ENCODE measurements at places on chromosomes 3 and 15.

- no peak for DNase-seq
Measured at GRCh38 chr15:71094137-71094536, 21.1 kb upstream of the THSD4 start.

DNA sequence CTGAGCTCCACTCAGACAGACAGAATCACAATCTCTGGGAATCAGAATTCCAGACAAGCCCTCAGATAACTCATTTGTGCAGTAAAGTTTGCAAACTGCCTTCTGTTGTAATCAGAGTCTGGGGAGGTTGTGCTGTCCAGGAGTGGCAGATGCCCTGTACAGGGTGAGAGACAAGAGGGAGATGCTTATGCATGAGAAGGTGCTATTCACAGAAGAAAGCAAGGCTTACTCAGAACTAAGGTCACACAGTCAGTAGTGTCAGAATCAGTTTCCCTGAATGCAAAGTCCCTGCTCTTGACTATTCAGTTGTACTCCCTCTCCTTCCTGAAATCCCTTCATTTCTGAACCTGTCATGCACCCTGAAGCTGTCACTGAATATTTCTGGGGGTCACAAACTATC is 43.7 kb downstream of the SRPRB start:
- DNase-seq, result no peak

- DNase-seq, result no peak
Measured at GRCh38 chr3:160566499-160566898, 1.1 kb upstream of the KPNA4 start.

GRCh38 chr3:127834771-127835170 is 12.5 kb upstream of the MGLL start:
- no peak for DNase-seq

DNA sequence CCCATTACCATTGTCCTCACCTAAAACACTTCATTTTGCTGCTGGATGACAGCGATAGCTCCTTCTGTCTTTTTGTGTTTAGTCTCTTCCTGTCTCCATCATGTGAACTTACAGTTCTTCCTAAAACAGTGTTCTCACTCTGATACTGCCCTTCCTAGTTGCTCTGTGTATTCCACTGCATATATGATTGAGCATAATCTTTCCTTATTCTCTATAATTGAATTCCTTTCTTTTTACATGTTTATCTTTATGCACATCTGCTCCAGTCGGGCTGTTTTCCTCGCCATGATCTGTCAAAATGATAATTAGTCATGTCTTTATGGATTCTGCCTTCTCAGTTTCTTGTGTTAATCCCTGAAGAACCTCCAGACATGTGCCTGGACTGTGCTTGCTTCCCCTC is 405.1 kb upstream of the SEMA6D start:
- no peak for DNase-seq

GRCh38 chr3:74066456-74066855 is 441.7 kb upstream of the PDZRN3 start:
- DNase-seq, result no peak

DNA sequence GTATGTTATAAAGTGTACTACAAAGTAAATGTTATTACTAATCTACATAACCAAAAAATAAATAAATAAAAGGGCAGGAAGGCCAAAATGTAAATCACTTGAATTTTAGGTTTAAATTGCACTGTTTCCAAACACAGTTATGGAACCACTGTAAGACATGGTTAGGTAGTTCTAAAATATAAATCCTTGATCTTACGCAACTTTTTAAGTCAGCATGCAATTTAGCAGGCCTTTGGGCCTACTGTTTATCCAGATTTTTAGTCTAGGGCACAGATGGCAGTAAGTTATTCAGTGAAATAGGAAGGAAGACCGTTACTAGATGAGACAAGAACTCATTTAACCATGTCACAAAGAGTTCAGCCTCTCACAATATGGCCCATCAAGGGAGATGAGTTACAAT is 187.4 kb upstream of the SLC2A2 start:
- DNase-seq, result no peak

DNA sequence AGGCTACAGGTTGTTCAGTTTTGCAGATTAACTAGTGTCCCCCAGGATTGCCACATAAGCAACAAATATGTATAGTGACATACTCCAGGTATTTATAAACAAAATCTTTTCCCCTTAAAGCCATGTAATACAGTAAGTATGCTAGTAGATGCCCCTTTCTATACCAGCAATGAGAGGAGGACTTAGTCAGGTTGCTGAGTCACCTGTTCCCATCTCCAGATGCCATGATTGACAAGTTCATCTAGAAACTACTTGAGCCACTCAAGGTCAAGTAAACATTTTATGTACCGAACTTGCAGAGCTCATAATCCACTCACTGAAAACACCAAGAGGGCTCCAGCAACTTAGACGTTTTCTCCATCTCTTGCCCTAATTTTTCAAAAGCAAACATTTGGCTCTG is 18.2 kb downstream of the SLC9A9 start:
- no peak for DNase-seq

DNA sequence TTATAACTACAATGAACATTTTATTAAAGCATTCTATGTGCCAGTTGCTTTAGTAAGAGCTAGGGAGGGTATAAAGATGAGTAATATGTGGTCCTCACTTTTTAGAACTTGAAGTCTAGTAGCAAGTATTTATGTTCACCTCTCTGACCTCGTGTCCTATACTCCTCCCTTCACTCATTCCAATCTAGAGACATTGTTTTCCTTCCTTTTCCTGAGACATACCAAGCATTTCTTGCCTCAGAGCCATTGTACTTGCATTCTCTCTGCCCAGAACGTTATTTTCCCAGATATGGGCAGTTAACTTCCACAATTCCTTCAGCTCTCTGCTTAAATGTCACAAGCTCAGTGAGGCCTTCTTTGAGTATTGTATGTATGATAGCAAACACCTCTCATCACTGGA is 408.6 kb downstream of the PDCD6IP start:
- no peak for DNase-seq

DNA sequence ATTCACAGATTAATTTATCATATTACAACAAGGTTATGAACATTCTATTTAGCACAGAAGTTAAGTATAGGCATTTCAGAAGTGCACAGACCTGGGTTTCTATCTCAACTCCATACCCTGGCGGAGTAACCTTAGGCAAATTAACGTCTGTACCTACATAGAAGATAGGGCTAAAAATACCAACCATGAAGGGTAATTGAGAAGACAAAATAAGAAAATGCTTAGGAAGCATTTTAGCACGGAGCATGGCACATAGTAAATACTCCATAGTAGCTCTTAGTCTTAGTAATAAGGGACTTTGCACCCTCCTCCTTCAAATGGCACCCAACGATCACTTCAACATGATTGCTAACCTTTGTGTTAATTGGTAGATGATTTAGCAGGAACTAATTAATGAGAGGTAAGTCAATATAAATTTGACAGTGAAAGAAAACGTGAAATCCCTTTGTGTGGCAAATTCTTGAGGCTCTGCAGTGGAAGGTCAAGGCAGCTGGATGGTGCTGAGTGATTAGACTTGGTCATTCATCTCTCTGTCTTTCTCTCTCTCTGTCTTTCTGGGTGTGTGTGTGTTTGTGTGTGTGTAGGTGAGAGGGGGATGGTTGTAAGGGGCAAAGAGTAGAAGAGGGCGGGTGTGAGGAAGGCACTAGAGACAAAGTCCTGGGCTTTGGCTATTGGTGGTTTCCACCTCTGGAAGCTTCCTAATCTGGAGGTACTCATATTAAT is 131.1 kb upstream of the PHLDB2 start:
- DNase-seq, result no peak

DNA sequence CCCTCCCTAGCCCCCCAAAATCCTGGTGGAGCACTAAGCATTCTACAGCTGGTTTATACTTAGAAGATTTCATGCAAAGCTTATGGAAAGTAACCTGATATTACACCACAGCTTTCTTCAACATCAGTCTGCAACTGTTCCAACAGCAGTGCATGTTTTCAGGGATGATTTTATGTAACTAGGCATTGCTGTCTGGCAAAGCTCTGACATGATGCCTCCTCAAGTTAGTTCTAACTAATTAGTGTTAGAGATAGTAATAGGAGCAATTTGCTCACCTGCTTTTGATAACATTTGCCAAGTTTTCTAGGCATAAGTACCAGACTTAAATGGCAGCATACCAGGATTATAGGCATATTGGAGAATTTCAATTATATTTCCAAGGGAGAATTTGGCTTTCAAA is 330.3 kb upstream of the SGO1 start:
- no peak for DNase-seq

DNA sequence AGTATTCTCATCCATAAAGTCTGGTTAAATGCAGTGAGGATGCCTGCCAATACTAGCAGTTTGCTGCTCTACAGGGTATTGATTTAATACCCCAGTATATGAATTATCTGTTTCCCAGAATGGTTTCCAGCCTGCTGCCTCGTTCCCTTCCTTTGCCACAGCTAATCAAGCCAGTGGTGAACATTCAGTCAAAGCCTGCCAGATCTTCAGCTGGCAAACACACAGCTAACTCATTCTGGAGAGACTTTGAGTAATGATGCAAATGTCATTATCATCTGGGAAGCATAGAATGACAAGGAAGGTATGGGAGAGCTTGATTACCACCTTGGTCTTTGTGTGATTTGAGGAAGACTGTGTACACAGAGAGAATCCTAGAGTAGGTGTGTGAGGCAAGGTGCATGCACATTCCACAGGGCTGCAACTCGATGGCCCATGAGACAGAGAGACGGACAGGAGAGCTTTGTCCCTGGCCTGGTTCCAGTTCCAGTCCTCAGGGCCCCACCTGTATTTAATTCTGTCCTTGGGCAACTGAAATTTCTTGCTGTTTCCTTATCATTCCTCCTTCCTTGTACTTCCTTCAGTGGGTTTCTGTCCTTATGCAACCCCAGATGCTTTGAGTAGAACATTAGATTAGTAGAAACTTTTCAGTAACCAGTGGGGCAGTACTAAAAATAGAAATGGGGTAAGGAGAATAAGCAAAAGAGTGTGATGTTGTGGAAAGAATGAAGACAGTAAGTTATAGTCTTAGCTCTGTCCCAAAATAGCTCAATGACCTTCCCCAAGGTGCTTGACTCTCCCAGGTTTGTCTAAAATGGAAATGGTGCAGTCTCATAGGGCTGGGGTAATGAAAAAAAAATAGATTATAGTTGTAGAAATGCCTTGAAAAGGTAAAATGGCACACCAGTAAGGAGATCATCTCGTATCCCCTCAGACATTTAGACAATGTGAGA is 72.5 kb downstream of the MITF start:
- no peak for DNase-seq

DNA sequence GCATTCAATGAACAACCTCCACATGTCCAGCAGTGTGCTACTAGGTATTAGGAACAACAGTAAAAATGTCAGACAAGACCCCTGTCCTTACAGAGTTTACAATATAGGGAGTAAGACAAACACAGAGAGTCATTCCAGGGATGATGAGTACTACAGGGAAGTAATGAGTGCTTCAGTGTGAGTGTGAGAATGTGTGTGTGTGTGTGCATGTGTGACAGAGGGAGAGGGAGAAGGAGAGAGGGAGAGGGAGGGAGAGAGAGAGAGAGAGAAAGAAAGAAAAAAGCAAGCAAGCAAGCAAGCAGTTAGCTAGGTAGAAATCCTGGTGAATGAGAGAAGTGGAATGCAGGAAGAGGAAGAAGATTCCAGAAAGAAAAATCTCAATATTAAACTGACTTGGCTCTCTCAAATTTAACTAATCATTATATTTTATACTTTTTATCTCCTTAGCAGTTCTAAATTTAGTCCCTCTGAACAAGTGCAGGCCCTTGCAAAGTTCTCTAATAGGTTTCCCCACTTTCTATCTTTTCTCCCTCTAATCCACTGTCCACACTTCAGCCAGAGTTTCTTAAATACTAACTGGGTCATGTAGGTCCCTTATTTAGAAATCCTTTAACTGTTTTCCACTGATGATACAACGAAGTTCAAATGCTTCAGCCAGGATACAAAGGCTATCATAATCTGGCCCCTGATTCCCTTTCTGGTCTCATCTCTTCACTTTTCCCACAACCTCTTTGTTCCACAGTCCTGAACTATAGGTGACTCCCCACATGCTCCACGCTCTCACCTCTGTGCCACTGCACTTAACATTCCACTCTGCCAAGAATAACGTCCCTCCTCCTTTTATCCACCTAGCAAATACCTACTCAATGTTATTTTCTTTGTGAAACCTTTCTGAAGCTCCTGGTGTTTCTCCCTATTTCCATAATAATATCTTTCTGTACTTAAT is 10.3 kb downstream of the DCBLD2 start:
- no peak for DNase-seq

DNA sequence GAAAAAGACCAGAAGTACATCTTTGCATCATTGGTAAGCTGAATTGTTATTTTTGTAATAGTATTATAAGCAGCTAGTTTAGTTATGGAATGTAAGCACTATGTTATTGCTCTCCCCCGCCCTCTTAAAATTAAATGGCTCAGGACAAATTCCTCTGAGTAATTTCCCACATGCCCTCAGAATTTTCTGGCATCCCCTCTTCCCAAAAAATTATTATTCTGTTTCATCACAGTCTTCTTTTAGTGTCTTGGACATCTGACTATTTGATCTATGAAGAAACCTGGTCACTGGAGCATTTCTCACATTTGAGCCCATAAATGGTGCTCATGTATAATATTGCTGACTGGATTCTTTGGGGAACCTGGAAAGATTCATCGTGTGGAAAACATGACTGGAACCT is 68.3 kb downstream of the KLHL25 start:
- no peak for DNase-seq

- DNase-seq, result no peak
Measured at GRCh38 chr15:92650966-92651365, 4.6 kb downstream of the FAM174B start.

DNA sequence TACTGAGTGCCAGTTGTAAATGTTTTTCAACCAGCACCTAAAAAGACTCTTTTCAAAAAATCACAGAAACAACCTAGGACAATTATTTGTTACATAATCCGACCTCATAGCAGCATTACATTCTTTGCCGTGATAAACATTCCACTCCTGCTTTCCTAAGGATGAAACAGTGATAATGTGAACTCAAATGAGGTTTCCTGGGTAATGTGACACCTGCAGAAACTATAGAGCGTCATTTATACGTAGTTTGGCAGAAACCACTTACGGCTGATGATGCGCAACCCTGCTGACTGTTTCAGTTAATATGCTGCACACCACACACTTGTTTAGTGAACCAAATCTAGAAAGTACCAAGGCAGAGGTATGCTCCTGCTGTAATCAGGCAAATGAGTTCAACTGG is 55.8 kb downstream of the SEMA6D start:
- no peak for DNase-seq

GRCh38 chr3:153090973-153091372 is 71.1 kb upstream of the RAP2B start:
- DNase-seq, result no peak

GRCh38 chr15:67074886-67075229 is 9.5 kb downstream of the SMAD3 start:
- no peak for DNase-seq

DNA sequence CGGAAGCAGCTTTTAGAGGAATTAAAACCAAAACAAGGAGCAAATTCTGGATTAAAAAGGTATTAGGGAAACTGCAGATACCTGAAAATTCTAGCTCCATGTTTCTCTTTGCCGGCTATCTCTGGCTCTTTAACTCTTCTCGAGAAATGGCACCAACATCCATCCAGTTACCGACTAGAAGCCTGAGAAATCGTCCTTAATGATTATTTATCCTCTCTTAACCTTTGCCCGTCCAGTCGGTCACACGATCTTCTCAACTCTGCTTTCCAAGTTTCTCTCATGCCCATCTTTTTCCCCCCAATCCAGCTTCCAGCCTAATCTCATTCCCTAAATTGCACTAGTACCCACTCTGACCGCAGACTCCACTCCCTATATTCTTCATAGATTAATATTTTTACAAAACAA is 596 bp upstream of the SGO1 start:
- no peak for DNase-seq
